KBM-7 (cell line): ENCODE measurements at places on chromosomes 5 and 9.

GRCh38 chr5:145316282-145316681, 518.9 kb downstream of the PRELID2 start:
- no peak for DNase-seq

DNA sequence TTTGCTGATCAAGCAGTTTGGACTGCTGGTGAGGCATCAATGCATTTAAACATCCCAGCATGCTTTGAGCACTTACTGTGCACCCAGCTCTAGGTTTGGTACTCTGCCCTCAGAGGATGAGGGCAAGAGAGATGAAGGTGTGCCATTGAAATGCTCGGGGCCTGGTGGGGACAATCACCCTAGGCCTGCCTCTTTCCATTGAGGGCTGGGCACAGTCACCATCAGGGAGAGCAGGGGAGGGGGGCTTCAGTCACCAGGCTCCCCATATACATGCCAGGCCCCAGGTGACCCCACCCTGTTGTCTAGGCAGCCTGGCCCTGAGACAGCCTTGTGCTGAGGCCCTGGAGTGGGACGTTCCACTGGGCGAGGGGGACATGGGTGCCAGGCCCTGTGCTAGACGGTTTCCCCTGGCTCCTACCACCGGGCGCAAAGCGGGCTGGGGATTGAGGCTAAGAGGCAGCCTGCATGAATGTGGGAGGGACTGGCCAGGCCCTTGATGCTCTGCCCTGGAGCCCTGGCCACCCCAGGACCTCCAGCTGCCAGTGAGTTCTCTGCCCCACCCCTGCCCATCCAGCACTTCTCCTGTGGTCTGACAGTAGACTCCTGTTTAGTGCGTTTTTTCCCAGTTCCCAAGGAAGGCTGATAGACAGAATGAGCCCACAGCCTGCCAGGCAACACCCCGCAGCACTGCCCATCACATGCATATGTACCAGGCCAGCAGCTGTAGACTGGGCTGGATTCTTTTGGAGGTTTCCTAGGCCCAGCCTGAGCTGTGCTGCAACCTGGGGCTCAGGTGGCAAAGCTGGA, 18.9 kb downstream of the TCF7 start:
- DNase-seq, result no peak

DNA sequence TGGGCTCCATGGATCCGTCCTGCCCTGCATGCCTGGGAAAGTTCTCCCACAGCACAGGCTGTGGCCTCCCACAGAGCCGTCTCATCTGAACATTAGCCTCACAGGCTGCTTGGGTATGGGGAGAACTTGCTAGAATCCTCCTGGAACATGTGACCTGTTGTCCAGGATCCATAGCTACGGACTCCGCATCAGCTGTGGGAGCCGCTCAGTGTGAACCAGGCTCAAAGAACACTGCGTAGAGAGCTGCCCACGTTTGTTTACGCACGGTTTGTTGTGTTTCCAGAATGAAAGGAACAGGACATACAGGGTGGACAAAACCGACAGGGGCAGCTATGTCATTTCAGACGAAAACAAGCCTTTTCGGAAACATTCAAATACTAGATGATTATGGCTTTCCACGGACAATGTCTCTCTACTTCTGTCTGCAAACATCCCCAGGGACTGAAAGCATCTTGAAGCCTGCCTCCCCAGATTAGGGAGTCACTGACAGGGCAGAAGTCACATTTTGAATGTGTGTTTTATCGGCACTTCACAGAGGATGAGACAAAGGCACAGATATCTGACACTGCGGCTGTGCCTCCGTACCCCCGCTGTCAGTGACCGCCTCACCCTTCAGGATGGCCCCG, 390.3 kb downstream of the GADD45G start:
- DNase-seq, result no peak

GRCh38 chr5:180112181-180112861, 40.8 kb upstream of the RNF130 start:
- DNase-seq, result no peak

DNA sequence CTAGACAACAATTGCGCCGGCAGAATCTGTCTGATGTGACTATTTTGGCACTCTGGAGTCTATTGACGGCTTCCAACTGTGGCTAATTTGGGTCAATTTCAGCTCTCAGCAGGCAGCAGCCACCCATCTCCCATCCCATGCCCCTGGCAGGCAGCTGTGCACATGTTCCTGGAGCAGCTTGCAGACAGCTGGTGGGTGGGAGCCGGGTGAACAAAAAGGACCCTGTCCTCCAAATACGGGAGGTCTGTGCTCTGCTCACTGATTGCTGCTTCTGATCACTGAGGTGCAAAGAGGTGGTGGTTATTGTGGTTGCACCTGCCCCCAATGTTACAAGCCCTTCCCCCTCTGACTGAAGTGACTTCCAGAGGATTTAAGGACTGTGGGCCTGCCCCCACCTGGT, 45.0 kb upstream of the N4BP3 start:
- no peak for DNase-seq

- DNase-seq, result no peak
Measured at GRCh38 chr9:79980432-79980831, 408.7 kb downstream of the TLE4 start.

- DNase-seq, result no peak
Measured at GRCh38 chr5:139481580-139482049, 943 bp downstream of the STING1 start.

- DNase-seq, result no peak
Measured at GRCh38 chr9:20240498-20240897, 381.8 kb downstream of the MLLT3 start.

- DNase-seq, result no peak
Measured at GRCh38 chr5:32839106-32839505, 128.0 kb downstream of the NPR3 start.

DNA sequence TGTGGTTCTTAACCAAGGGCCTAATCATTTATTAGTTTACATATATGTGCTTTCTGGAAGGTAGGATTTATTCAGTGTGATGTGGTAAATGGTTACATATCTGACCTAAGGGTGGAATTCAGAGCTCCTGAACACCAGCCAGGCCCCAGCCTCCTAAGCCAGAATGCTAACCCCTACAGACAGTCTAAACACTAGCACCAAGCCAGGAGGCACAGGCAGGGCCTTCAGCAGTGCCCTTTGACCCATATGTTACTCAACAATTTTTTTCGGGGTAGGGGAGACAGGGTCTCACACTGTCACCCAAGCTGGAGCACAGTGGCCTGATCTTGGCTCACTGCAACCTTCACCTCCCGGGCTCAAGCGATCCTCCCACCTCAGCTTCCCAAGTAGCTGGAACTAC, 40.3 kb downstream of the PRKACG start:
- DNase-seq, result no peak

DNA sequence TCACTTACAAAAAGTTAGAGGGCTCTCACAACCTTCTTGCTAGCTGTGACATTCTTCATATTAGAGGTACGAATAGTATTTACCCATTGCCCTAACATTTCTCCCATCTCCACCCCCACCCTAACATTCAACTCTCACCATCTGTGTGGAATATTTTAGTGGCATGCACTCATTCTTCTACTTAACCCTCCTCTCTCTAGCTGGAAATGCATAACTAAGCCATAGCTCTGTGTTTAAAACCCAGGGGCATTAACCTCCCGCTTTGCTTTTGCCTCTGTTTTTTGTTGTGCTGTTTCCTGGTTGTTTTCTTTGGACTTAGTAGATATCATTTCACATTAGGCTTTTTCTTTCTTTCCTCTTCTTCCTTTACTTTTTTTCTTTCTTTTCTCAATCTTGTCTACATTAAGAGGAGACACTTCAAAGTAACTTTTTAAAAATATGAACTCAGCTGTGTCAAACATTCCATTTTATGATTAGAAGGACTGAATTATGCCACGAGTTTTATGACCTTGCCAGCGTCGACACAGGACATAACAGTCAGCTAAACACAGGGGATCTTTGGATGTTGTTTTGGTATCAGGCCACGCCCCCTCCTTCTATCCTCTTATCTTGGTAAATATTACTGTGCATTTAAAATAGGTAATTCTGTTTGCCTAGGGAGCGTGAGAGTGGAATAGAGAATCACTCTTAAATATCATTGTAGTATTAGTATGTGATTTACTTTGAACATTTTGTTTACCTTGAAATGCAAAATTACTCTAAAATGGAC, 236.0 kb downstream of the CD180 start:
- DNase-seq, result no peak

GRCh38 chr5:107640568-107640967, 30.2 kb downstream of the EFNA5 start:
- DNase-seq, result no peak

DNA sequence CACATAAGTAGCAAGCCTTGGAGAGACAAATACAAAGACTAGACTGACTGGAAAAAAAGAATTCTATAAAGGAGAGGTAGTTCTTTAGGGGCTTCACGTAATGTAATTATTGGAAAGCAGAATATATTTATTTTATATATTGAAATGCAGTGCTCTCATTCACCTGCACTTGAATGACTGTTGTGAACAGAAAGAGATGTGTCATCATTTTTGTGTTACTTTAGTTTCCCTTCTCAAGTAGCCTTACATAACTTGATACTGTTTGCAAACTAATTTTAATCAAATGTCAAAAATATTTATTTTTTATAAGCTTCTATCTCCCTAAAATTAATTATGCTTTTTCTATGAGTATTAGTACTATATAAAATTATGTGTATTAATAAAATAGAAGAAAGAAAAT, 691.1 kb upstream of the FTMT start:
- no peak for DNase-seq

DNA sequence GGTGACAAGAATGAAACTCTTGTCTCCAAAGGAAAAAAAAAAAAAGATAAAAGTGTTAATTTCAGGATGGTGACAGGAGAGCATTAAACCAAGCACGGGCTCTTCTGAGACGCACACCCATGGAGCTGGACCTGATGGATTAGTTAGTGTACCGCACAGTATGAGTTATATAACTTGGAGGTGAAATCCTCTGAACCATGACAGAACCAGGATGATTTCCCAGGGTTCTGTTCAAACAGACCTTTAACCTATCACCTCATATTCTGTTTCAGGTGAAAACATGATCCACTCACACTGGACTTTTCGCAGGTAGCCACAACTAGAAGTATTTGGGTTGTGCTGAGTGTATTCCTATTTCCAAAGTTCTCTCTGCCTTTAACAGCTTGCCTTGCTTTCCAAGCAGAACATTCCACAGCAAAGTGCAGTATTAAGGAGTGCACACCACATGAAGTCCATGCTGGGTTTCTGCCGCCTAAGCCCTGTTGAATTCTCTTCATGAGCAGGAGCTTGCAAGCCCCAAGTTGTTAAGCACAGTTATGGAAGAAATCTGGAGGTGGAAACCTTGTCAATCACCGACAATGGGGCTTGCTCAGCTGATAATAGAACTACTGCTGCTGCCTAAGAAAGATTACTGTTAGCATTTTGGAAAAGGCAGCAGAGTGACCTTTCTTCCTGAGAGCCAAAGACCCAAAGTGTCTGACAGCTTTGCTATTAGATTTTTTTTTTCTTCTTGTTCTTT, 461.7 kb downstream of the TLE1 start:
- DNase-seq, result no peak

DNA sequence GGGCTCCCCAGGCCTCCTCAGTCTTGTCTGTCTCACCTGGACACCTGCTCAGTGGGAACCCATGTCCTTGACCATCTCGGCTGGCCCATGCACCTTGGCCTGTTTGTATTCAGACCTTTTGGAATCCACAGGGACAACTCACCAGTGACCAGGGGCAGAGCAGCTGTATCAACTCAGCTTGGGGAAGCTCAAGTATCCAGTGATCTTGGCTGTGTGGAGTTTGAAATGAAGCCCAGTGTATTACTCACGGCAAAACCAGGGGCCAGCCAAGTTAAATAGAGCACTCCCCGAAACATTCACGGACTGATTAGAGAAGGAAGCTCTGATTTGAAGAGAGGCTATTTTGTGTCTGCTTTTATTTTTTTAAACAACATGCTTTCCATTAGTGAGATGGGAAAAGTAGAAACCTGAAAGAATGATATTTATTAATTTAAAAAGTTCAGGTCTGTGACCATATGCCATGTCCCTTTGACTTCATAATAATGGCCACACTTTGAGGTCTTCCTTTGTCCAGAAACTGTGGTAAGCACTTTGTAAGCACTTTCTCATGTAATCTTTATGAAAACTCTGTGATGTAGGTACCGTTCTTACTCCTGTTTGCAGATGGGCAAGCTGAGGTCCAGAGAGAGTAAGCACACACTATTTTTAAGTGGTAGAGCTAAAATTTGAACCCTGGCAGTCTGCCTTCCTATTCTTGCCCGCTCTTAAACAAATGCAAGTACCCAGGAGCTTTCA, 656.5 kb downstream of the BNC2 start:
- DNase-seq, result no peak

DNA sequence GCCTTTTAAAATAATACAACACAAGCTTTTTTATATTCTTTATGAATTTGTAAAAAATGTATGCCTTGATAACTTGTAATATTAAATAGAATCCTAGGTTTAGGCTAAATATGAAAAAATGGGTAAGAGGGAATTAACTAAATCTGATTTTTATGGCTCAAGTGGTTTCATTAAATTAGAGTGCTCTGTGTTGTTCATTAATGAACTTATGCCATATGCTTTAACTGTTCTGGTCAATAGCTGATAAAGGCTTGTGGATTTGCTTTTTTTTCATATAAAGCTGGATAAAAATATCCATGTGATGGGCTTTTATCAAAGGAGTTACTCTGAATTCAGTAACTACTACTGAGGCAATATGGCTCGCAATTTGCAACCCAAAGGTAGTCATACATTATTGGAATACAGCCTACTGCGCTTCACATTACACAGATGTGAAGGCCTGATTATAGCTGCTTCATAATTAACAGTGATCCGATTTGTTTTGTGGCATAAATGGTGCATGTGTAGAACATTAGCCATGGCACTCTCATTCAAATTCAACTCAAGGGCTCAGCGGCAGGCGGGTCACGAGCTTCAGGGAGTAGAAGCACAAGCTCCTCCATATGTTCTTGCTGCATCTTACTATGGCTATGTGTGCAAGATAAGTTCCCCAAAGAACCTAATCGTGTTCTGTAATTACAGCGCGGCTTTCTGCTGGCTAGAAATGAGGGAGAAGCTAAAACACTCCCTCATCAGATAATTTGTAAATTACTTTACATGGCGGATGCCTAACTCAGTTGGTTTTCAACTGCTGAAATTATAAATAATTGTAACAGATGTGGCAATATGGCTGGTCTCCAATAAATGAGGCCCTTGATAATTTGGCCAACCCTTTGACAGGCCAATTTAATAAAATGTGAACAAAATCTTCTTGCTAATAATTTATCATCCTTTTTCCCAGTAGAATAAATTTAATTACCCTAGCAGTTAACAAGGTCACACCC, 188.3 kb downstream of the CNTLN start:
- DNase-seq, result no peak

GRCh38 chr5:142866563-142867275, 96.5 kb downstream of the ARHGAP26 start:
- DNase-seq, result peak; percentile 73
